Upper lobe of right lung (tissue), 1 donor: ENCODE measurements at places on chromosomes 16 and 17. TPM values are rescaled to one million over a fixed set of nuclear protein-coding genes. Genes with fewer than 3 reads are reported as not detected.

- DNase-seq, result peak; percentile 86
- peaks cover 11% of the 10 kb centered on the region for H3K36me3 ChIP-seq
- H3K4me3 ChIP-seq, result no peak overlapping the region
- H3K4me1 ChIP-seq, result peaks cover 74% of the 10 kb centered on the region
- H3K27me3 ChIP-seq, result no peaks in the 10 kb centered on the region
- H3K27ac ChIP-seq, result peak overlapping the region; percentile 60
Observed at GRCh38 chr16:70695331-70696070, 9.6 kb upstream of the MTSS2 start.

Gene TMEM88
- 10.7 TPM for total RNA-seq

DNA sequence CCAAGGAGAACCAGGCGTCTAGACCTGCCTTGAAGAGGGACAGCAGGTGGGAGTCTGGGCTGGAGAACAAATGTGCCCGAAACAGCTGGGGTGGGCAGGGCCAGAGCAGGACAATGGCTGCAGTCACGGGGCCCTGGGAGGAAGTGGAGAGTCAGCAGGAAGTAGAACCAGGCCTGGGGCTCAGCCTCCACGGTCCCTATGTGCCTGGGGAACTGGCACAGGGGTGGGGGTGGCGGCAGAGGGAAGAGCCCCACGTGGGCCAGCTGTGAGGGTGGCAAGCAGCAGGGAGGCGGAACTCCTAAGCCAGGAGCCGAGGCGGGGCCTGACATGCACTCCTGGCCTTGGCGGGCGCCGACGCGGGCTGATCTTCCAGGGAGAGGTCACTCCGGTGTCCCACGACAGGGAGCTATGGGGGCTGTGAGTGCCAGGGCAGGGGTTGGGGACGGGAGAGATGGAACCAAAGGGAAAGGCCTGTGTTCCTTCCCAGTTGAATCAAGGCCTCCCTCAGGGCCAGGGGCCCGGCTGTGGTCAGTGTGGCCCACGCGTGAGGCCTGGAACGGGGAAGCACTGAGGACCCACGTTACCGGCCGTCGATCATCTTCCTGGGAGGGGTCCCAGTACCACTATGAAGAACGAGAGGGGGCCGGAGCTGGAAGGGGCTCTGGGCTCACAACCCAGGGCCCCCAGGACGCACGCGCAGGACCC is 42.7 kb downstream of the TIMM22 start:
- H3K27me3 ChIP-seq, result no peaks in the 10 kb centered on the region
- peaks cover 10% of the 10 kb centered on the region for H3K36me3 ChIP-seq
- H3K4me1 ChIP-seq, result peaks cover 20% of the 10 kb centered on the region
- H3K27ac ChIP-seq, result peak overlapping the region; percentile 81
- peak; percentile 93 for DNase-seq
- no peak overlapping the region for H3K4me3 ChIP-seq

- H3K4me3 ChIP-seq, result no peak overlapping the region
- peaks cover 6% of the 10 kb centered on the region for H3K4me1 ChIP-seq
- no peaks in the 10 kb centered on the region for H3K36me3 ChIP-seq
- DNase-seq, result no peak
- no peak overlapping the region for H3K27ac ChIP-seq
Observed at GRCh38 chr16:30383521-30383920, 1.2 kb upstream of the SEPTIN1 start.

Gene USP43
- 4.3 TPM for total RNA-seq

Gene EVI2A
- total RNA-seq, result 38.2 TPM
